Activated T-cell treated with anti-CD3 and anti-CD28 coated beads, Interleukin-2, amount 50 U/mL, for 72 hours (primary cell): ENCODE measurements at places on chromosomes 16 and 17. TPM values are rescaled to one million over a fixed set of nuclear protein-coding genes. Genes with fewer than 3 reads are reported as not detected.

The VPS9D1 gene
- 4.7 TPM for total RNA-seq

GRCh38 chr17:1275962-1276736 is 3.3 kb upstream of the TRARG1 start:
- peaks cover 11% of the 10 kb centered on the region for H3K4me1 ChIP-seq
- H3K4me3 ChIP-seq: peak overlapping the region; percentile 57
- DNase-seq: peak; percentile 81
- H3K27ac ChIP-seq: no peak overlapping the region

The RAB37 gene
- total RNA-seq: 13.6 TPM

DNA sequence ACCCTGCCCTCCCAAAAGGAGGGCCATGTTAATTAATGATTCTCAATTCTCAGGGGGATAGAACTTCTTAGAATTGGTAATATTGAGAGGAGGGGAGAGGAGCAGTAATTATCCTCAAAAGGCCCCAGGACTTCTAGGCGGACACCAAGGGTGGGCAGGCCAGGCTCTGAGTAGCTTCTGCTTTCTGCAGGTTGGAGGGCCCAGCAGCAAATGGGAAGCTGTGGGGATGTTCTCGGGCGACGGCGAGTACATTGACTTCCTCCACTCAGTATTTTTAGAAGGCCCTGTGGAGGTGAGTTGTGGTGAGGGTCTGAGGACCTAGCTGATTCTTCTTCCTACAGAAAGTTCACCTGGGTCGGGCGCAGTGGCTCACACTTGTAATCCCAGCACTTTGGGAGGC is 57.5 kb downstream of the DNAH2 start:
- no peaks in the 10 kb centered on the region for H3K36me3 ChIP-seq
- no peak overlapping the region for H3K27ac ChIP-seq
- H3K27me3 ChIP-seq: peaks cover 24% of the 10 kb centered on the region
- no peak for DNase-seq
- no peaks in the 10 kb centered on the region for H3K4me1 ChIP-seq

GRCh38 chr17:65892912-65893377 is 299.0 kb downstream of the CEP112 start:
- no peak overlapping the region for H3K4me3 ChIP-seq
- DNase-seq: no peak
- H3K27ac ChIP-seq: no peak overlapping the region
- no peaks in the 10 kb centered on the region for H3K27me3 ChIP-seq
- no peaks in the 10 kb centered on the region for H3K4me1 ChIP-seq
- no peaks in the 10 kb centered on the region for H3K36me3 ChIP-seq

DNA sequence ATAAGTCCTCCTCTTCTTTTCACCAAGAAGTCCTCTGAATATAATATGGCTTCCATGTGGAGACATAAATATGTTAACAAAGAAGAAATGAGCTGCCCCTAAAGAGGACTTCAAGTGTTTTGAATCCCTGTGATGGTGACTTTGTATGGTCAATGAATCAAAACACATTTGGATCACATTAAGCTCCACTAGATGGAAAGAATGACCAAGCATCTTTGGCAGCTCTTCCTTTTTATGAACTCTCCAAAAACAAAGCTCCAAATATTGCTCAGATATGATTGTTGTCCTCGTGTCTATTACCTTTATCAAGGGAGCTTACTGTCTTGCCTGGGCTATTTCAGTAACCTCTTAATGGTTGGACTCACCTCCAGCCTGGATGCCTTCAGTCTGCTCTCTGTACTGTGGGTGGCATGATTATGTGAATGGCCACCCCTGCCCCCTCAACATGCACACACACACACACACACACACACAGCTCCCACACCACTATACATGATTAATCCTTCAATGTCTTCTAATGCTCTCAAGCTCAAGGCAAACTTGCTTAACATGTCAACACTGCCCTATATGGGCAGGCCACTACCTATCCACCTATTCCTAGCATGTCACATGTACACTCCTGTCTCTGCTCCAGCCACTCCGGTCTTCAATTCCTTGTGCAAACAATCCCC is 346.6 kb upstream of the SALL1 start:
- no peak overlapping the region for H3K27ac ChIP-seq
- H3K27me3 ChIP-seq: no peaks in the 10 kb centered on the region
- no peak for DNase-seq
- no peaks in the 10 kb centered on the region for H3K36me3 ChIP-seq

The NPIPB12 gene
- 90.4 TPM for total RNA-seq

- H3K4me1 ChIP-seq: no peaks in the 10 kb centered on the region
- DNase-seq: no peak
- H3K27me3 ChIP-seq: peaks cover 18% of the 10 kb centered on the region
- no peak overlapping the region for H3K27ac ChIP-seq
- H3K36me3 ChIP-seq: no peaks in the 10 kb centered on the region
Measured at GRCh38 chr16:56108724-56109123, 82.6 kb upstream of the GNAO1 start.

- DNase-seq: peak; percentile 76
- peak overlapping the region; percentile 100 for H3K27ac ChIP-seq
- peak overlapping the region; percentile 98 for H3K4me3 ChIP-seq
- peaks cover 80% of the 10 kb centered on the region for H3K4me1 ChIP-seq
Measured at GRCh38 chr16:31876951-31877828, 3.6 kb downstream of the ZNF267 start.

- H3K27ac ChIP-seq: no peak overlapping the region
- no peak for DNase-seq
- peaks cover 90% of the 10 kb centered on the region for H3K27me3 ChIP-seq
- peaks cover 7% of the 10 kb centered on the region for H3K4me1 ChIP-seq
- no peak overlapping the region for H3K4me3 ChIP-seq
Measured at GRCh38 chr17:38568274-38568673, 37.5 kb downstream of the SRCIN1 start.

DNA sequence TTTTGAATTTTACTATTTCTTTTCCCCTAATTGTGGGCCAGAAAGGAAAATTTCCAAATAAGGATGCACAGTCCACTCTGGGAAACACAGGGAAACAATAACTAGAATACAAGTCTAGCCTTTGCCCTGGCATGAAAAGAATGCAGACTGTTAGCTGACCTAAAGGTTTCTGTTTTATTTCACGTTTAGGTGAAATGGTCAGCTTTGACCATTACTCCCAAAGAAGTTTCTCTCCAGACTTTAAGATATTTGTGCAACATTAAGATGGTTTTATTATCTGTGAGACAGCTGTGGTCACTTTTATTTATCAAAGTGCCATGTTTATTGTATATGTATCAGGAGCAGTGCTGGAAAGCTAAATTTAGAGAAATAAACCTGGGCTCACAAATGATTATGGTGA is 163.9 kb downstream of the SPECC1 start:
- DNase-seq: no peak
- H3K4me1 ChIP-seq: no peaks in the 10 kb centered on the region
- H3K27ac ChIP-seq: no peak overlapping the region
- H3K27me3 ChIP-seq: no peaks in the 10 kb centered on the region

The ZNF750 gene
- total RNA-seq: not detected

DNA sequence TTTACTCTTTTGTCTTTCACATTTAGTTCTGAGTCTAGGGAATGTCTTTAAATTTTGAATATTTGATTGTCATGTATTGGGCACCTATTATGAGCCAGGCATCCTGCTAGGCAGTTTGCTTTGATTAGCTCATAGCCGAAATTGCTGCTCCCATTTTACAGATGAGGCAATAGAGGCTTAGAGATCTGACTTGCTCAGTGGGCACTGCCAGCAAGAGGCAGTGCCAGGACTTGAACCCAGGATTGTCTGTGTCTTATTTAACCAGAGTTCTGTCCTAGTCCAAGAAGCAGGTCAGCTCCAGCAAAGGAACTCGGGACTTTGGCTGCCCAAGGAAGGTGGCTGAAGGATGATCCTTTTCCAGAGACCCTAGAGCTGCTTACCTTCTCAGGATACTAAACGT is 24.5 kb downstream of the BEAN1 start:
- no peak overlapping the region for H3K4me3 ChIP-seq
- no peaks in the 10 kb centered on the region for H3K36me3 ChIP-seq
- H3K27me3 ChIP-seq: peaks cover under 1% of the 10 kb centered on the region
- no peak for DNase-seq
- H3K27ac ChIP-seq: no peak overlapping the region

The HIRIP3 gene
- 45.8 TPM for total RNA-seq

DNA sequence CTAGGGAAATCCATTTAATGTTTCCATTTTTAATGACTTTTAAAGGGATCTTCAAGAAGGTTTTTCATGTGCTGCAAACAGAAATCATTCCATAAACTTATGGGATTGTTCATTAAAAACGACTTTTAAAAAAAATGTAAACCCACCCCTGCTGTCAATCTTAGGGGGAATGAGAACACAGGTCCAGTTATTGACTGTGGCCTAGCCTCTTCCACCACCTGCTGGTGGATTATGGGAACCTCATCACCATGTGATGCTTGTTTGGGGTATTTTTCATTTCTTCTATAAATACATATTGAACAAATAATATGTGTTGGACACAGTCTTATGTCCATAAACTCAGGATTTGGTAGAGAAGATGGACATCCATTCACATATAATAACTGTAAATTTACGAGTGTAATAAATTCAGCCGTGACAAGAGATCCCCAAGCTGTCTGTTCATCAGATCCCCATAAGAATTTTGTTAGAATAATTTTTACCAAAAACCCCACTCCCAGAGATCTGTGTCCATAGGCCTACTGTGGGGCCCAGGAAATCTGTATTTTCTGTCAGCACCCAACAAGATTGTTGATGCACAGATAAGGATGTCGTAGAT is 42.0 kb upstream of the TMC5 start:
- peak; percentile 21 for DNase-seq
- H3K27ac ChIP-seq: no peak overlapping the region
- no peak overlapping the region for H3K4me3 ChIP-seq
- H3K27me3 ChIP-seq: no peaks in the 10 kb centered on the region

- no peaks in the 10 kb centered on the region for H3K36me3 ChIP-seq
- DNase-seq: no peak
- no peak overlapping the region for H3K4me3 ChIP-seq
- H3K27ac ChIP-seq: no peak overlapping the region
- no peaks in the 10 kb centered on the region for H3K4me1 ChIP-seq
- no peaks in the 10 kb centered on the region for H3K27me3 ChIP-seq
Measured at GRCh38 chr16:86862595-86863280, 284.4 kb downstream of the FOXL1 start.

The WNT9B gene
- total RNA-seq: not detected

- peaks cover 3% of the 10 kb centered on the region for H3K36me3 ChIP-seq
- no peak for DNase-seq
- no peaks in the 10 kb centered on the region for H3K27me3 ChIP-seq
- H3K4me1 ChIP-seq: peaks cover 40% of the 10 kb centered on the region
Measured at GRCh38 chr16:48536614-48537200, 73.3 kb downstream of the N4BP1 start.

DNA sequence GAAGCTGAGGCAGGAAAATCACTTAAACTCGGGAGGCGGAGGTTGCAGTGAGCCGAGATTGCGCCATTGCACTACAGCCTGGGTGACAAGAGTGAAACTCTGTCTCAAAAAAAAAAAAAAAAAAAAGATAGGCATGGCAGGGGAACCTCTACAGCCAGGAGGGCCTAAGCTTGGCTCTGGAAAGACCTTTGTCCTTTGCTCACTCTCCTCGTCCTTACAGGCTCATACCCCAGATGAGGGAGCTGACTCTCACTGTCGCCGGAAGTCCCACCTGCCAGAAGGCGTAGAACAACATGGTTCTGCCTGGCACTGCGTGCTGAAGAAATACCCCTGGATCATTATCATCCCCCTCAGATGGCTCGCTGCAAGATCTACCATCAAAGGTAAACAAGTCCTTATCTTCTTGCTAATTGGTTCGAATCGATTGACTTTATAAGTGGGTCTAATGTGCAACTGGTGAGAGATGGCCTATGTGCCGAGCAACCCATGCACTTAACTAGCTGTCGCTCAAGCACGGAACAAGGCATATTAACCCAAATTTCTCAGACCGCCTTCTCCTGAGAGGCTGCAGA is 29.7 kb downstream of the RTN4RL1 start:
- H3K4me3 ChIP-seq: no peak overlapping the region
- H3K27ac ChIP-seq: no peak overlapping the region
- H3K4me1 ChIP-seq: no peaks in the 10 kb centered on the region
- H3K27me3 ChIP-seq: peaks cover 30% of the 10 kb centered on the region
- DNase-seq: no peak
